Fibroblast of the conjunctiva (primary cell): ENCODE measurements at places on chromosomes 5 and 9.

DNA sequence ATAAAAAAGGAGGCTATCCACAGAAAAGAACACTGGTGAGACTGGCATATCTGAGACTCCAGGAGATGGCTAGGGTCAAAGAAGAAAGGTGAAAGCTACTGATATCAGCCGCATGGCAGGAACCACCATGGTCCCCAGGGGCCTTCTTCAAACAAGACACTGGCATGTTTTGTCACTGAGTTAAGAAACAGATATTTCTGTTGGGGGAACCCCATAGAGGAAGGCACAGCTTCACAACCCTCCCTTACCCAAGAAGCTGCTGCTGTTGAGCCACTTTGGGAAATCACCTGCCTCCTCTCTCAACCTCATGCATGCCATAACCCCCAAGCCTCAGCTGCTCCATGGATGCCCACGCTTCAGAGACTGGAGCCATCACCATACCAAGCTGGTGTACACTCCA is 13.3 kb upstream of the BTNL3 start:
- DNase-seq: no peak

- DNase-seq: peak; percentile 85
These were observed at the start of gene GPX8 for GRCh38 chr5:55159763-55160492. Gene GPX8 (plus strand): TSS chr5:55160171. CDS start chr5:55160193, 22 bp downstream.

- DNase-seq: no peak
These were observed 466.7 kb downstream of the ACTL7B start for GRCh38 chr9:108389056-108389455.

DNA sequence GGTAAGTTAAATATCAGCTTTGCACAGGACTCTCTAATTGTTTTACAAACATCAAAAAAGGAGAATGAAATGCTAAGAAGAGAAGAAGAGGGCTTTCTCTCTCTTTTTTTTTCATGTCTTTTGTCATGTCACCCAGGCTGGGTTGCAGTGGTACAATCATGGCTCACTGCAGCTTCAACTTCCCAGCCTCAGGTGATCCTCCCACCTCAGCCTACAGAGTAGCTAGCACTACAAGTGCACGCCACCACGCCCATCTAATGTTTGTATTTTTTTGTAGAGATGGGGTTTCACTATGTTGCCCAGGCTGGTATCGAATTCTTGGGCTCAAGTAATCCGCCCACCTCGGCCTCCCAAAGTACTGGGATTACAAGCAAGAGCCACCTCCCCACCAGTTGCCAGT is 18.6 kb downstream of the SERINC5 start:
- DNase-seq: no peak

- DNase-seq: no peak
These were observed 49.8 kb downstream of the PRRC1 start for GRCh38 chr5:127567026-127567768.

DNA sequence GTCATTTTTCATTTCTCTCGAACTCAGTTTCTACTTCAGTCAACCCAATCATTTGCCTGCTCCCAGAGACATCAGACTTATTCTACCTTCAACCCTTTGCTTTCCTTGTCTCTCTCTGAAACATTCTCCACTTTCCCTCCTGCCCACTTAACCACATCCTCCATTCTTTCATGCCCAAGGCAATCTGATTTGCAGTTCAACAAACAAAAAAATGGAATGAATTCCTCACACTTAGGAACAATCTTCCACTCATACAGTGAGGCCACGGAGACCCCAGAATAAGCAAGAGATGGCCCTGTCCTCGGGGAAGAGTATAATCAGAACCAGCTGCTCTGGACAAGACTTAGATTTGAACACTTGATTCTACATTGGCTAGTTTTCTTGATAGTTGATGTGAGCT is 180.5 kb downstream of the RFK start:
- DNase-seq: no peak

DNA sequence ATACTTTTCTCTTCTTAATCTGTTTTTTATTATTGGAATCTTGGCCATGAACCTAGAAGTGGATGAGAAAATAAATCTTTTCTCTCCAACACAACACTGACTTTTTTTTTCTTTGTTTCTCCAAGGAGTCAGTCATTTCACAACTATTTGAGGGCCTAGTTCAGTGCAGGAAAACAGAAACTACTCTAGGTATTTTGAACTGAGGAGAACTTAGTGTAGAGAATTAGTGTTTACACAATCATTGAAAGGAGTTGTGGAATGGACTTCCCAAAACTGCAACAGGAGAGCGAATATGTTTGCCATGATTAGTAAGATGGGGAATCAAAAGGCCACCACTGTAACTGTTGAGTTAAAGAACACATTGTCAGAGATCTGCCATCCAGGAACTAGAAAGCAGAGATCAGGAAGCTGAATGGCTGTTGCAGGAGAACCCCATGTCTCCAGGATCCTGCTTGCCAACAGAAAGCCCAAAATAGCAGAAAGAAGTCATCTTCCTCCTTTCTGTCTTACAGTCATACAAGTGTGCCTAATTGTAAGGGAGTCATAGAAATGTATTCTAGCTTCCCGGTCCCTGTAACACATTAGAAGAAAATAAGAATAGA is 20.3 kb upstream of the PCDH1 start:
- no peak for DNase-seq

- no peak for DNase-seq
These were observed 223.5 kb upstream of the MEF2C start for GRCh38 chr5:89106480-89106879.

GRCh38 chr9:99167694-99168093 is 54.0 kb downstream of the ALG2 start:
- no peak for DNase-seq

GRCh38 chr9:89493181-89493580 is 4.7 kb downstream of the SEMA4D start:
- no peak for DNase-seq

DNA sequence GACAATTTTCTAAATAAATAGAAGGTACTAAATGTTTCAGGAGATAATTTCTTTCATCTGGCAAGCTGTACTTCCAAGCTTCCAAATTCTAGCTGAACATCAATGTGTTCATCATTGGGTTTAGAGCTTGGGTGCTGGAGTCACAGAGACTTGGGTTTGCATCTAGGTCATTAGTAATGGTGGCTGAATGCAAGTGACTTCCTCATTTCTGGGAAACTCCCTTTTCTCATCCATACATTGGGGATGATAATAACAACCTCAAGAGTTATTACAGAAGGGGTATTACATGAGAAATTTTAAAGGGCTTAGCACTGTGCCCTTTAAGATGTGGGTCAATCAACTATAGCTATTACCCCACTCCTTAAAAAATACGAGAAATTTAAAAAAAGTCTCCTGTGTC is 41.1 kb upstream of the KLF4 start:
- DNase-seq: no peak

- DNase-seq: no peak
These were observed 513.5 kb downstream of the MTRR start for GRCh38 chr5:8382456-8382855.

- DNase-seq: no peak
These were observed 33.8 kb upstream of the LAMC3 start for GRCh38 chr9:130975156-130975555.

- no peak for DNase-seq
These were observed 2.4 kb upstream of the LAMC3 start for GRCh38 chr9:131006601-131007000.

DNA sequence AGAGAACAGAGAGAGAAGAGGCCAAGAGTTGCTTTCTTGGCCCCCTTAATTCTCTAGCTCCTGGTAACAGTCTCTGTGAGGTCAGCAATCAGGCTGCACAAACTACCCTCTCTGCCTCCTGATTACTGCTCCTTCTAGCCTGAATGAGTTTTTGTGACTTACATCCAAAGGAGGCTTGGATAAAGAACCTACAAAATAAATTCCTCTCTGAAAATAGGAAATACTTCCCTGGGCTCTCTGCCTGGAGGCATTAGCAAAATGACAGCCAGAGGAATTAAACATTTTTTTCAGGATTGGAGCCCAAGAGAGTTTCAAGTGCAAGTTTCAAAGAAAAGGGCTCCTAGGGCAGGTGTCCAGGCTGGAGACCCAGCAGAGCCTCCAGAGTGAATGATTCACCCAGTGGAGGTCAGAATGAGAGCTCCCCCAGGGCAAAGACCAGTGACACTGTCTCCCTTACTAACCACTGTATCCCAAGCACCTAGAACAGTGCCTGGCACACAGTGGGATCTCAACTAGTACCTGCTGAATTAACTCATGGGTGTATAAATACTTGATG is 162.5 kb downstream of the SPOCK1 start:
- DNase-seq: no peak

DNA sequence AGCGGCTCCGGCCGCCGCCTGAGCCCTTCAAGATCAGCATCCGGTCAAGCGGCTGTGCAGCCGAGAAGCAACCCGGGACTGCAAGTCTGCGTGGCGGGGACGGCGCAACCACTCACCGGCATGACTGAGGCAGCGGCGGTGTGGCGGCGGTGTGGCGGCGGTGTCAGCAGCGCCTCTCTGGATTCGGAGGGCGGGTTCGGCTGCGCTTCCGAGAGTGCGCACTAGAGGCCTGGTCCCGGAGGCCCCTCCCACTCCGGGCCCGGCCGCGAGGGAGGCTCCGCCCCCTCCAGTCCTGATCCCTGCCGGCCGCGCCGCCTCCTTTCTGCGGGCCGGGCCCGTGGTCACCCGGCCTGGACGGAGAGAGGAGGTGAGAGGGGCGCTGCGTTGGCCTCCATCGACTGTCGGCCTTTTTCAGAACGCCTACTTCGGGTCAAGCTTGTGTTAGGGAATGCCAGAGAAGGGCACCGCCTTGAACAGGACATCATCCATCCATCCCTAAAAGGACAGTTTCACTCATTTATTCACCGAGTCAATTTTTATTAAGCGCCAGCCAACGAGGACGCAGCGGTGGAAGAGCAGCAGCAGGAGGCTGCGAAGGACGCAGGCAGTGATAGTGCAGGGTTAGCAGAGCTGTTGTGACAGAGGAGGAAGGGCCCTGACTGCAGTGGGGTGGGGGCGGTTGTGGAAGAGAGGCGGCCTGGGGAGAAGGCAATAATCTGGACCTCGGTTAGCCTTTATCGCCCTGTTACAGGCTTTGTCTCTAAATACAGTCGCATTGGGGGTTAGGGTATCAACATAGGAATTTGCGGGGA is at the start of gene ATOX1:
ATOX1 (minus strand) TSS at position 202 of the 812 bp plus-strand sequence; CDS start at position 122, 80 bp downstream.
- DNase-seq: peak; percentile 76

GRCh38 chr9:99162759-99163364 is 57.9 kb downstream of the TGFBR1 start:
- peak; percentile 18 for DNase-seq

DNA sequence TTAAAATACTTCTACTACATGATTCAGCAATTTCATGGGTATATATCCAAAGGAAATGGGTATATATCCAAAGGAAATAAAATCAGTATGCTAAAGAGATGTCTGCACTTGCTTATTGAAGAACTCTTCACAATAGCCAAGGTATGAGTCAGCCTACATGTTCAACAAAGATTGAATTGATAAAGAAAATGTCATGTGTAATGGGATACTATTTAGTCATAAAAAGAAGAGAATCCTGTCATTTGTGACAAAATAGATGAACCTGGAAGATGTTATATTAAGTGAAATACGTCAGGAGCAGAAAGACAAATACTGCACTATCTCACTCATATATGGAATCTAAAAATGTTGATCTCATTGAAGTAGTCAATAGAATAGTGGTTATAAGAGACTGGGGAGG is 944.5 kb upstream of the CTNND2 start:
- DNase-seq: no peak

DNA sequence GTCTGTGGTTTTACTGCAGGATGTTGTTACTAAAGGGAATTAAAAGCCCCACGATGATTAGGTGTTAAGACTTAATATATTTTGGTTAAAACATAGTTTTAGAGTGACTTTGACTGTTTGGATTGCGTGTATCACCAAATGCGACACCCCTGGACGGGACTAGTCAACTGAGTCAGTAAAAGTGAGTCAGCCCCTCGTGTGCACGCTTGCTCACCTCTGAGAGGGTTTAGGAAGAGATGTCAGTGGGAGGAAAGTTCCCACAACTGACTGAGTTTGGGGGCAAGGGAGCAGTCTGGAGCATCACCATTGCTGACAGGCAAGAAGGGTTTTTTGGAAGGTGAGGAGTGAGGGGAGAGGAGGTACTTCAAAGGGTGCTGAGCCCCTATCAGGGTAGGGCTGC is 14.4 kb upstream of the DMRT3 start:
- DNase-seq: no peak

DNA sequence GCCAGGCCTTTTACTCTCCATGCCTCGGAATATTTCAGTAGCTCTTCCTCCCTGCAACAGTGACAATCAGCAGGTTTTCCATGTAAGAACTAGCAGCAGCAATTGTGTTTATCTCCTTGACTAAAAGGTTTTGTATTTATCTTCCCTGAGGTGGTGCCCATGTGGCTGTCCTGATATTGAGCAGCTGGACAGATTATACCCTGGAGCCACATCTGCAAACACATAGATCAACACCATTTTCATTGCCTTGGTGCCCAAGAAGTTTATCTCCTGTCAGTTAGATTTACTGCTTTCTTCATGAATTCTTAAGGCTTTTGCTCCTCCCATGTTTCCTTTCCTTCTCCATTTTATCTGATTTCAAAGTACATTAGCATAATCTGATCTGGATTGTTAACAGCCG is 378.4 kb downstream of the SPATA31D1 start:
- DNase-seq: no peak
